Stimulated activated CD8-positive, alpha-beta memory T cell treated with anti-CD3 and anti-CD28 coated beads, Interleukin-12 subunit alpha, Interleukin-12 subunit beta, amount 100 ng/mL, for 4 hours (primary cell): ENCODE measurements at places on chromosomes 4 and X.

- no peak for DNase-seq
These were observed 17.6 kb downstream of the TMEM187 start for GRCh38 chrX:153989973-153990655.

GRCh38 chrX:8946563-8946962, 87.4 kb downstream of the FAM9B start:
- DNase-seq = no peak

DNA sequence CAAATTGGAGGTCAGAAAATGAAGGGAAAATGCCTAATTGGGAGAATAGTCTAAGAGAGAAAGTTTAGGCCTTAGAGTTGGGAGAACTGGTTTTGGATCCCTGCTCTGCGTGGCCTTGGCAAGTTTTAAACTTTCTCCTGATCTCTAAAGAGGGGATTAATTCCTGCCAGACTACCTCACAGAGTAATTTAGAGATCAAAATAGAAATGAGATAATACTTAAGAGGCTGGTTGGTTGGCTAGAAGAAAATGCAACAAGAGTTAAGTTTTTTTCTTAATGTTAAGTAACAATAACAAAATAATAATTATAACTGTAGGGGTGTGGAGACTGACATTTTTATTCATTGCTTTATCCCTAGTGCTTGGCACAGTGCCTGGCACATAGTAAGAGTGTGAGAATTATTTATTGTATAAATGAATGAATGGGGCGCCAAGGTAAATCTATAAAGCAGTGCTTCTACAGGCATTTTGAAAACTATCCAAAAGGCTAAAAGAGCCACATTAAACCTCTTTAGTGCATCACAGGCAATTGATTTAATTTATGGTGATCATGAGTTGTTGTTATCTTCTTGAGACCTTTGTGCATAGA, 160.5 kb downstream of the RASL11B start:
- no peak for DNase-seq

DNA sequence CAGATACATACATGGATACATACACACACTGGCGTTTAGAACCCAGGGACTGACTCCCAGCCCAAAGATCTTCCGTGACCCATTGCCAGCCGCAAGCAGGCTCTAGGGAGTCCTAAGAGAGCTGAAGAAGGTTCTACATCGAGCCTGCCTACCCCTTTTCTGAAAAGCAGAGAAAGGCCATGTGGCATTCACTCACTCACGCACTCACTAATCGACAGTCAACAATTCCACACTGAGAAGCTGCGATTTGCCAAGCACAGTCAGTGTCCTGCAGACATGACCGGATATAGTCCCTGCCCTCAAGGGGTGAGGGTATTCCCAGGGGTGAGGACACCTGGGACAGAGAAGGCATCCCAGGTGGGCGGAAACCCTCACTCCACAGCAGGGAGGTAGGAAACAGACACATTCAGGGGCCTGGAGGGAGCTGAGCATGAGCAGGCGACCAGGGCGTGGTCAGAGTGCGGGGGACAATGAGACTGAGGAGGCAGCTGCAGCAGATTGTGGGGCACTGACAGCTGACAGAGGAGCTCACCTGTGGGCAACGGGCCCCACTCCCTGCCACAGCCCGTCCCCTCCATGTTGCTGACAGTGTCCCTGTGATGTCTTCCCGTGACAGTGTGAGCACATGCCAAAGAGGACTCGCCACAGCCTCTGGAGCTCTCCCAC, 13.2 kb upstream of the MAN2B2 start:
- DNase-seq = no peak

DNA sequence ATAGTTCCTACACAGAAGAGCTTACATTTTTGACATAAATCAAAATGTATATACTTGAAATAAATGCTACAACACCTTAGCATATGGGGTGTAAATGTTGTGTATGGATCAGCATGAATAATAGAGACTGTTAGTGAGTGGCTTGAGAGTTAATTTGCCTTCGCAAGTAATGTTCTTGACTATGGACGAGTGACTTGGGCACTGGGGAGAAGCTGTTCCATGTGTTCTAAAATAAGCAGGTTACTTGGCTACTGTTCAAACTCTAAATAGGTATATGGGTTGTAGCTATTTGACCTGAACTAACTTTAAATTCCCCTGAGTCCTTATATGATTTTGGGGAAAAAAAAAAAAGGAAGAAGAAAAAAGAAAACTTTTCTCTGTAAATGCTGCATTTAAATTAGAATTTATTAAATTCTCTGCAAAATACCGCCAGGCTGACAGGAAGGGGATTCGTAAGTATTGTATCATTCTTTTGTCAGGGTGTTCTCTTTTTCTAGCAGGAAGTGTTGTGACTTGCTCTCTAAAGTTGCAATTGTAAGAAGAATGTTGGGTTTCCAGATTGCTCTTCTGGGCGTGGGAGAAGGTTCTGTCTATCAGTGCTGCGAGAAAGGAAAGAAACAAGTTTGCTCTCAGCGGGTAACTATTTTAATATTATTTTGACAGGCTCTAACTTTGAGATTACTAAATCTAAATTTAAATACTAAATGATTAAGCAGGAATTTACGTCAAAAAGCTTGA, 32.2 kb downstream of the PLS3 start:
- DNase-seq = no peak

- no peak for DNase-seq
These were observed 263.2 kb downstream of the IL15 start for GRCh38 chr4:141899541-141899940.

DNA sequence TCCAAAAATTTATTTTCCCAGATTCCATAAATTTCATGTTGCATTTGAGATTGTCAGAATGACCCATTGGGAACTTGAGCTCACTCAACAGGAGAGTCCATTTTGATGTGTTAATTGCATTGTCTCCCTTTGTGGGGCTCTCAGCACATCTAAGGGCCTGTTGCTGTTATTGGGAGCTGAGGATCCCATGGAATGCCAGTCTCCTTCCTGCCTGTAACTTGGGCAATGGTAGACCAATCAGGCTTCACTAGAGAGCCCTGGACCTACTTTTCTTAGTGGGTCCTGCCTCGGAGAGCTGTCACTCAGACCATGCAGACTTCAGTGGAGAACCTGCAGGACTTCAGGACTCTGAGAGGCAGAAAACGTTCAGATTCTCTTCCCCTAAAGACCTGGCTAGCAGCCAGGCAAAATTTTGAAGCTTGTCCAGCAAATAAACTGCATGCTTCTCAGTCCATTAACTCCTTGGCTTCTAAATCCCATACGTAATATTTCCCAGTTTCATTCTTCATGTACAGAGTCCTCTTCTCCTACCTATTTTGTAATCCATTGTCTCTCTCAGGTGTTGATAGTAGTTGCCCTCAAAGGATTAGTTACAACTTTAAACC, 25.1 kb downstream of the OCRL start:
- DNase-seq = no peak

- DNase-seq = no peak
These were observed 226.3 kb upstream of the VCX3A start for GRCh38 chrX:6761251-6761650.

DNA sequence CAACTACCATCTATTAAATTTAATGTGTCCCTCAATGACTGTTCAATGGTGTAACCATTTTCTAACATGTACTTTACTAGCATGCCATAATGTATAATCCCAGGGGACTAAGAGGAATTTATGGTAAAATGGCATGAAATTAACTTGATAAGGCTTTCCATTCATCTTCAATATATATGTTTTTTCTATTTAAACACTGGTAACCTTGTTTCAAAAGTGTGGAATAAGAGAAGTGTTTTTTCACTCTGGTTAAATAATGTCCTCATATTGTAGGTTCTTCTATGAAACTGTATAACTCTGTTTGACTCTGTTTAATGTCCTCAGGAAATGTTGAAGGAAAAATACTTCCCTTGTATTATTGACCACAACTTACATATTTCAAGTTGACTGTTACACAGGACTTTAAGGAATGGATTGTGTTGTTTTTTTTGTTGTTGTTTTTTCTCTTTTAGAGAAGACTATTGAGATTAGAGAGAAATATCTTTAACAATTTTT, 113.8 kb upstream of the ARSJ start:
- DNase-seq = no peak

- DNase-seq = no peak
These were observed at the start of gene NSUN7 for GRCh38 chr4:40749717-40750460. NSUN7 (plus strand) TSS chr4:40749955; CDS start chr4:40750694, 739 bp downstream.

DNA sequence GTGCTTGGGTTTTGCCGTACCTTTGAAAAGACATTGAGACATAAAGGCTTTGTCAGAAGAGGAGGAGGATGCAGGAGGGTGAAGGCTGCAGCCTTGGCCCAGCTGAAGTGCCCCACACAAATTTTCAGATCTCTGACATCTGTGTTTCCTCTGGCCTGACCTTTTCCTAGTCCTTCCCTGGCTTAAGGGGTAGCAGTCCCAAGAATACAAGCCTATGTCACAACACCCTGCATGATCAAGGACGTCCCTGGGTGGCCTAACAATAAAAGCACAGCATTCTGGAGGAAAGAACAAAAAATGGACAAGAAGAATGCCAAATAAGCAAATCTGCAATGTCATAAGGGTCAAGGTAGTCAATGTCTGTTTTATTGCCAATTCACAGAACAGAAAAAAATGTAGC, 80.8 kb upstream of the FAM9C start:
- DNase-seq = no peak

- DNase-seq = no peak
These were observed 168.6 kb downstream of the MGST2 start for GRCh38 chr4:139834226-139834662.

GRCh38 chr4:123649645-123650391, 253.2 kb downstream of the SPRY1 start:
- no peak for DNase-seq

DNA sequence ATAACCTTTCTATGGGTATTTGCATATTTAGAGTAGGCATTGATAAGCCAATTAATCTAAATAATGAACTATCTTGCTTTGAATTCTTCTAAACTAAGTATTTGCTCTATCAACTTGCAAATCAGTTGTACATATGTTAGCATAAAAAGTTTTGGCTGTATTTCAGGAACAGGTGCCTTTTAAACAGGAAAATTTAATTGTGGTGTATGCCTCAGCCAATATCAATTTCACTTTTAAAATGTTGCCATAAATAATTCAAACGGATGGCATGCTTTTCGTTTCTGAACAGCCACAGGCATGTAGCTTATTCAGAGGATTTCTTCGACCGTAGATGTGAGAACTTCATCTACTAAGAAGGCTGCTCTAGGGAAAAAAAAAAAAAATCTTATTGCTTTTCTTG, 99.9 kb downstream of the DCLK2 start:
- DNase-seq = no peak

GRCh38 chr4:158020176-158020575, 152.6 kb downstream of the GASK1B start:
- no peak for DNase-seq

GRCh38 chrX:95875661-95876060, 809.0 kb upstream of the DIAPH2 start:
- no peak for DNase-seq

DNA sequence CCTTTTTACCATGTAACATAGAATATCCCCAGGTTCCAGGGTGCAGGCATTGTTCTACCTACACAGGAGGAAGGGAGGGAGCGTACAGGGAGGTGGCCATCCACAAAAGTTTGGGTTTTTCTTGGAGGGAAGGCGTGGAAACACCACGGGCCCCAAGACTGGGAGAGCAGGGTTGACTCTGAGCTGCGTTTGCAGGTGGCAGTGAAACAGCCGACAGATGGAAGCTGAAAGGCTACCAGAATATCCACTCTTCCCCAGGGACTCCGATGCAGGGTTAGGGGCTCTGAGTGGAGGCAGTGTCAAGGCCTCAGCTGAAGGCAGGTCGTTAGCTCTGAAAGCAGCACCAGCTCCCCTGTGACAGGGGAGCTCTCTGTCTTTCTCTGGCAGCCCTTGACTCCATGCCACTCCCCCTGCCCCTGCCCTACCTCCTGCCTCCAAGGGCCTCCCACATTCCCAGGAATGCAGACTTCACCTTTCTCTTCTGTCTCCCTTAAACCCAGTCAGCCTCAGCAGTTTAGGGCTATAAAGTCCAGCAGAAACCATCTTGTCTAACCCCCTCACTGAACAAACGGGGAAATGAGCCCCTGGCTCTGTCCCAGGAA, 14.0 kb upstream of the GLOD5 start:
- no peak for DNase-seq

DNA sequence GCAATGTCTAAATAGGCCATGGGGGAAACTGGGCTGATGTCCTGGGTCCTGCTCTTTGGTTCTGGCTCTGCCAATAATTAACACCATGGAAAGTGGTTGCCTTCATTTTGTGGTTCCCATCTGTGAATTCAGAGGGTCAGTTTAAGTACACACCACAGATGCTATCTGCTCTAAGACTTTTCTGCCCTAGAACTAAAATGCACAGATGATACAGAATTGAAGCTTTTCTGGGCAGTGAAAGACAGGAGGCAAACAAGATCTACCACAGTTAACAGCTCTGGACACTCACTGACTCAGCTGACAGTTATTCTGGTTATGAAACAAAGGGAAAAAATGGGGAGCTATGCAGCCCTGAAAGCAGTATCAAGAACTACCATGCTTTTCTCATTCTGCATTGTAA, 37.3 kb downstream of the APBB2 start:
- DNase-seq = no peak

DNA sequence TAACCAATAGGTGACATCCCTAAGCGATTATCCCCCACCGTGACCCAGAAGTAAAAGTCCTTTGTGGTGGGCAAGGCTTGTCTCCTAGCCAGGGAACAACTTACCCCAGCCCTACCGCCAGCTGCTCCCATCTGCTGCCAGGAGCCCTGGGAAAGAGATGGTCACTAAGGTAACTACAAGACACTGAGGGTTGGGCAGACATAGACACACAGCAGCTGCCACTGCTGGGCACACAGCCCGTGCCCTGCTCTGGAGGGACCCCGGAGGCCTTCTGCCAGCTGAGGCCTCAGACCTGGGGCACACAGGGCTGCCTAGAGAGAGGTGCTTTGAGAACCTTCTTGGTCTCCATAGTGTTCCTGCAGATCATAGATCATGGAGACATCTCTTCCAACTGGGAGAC, 53.0 kb upstream of the PROM1 start:
- DNase-seq = no peak

GRCh38 chrX:86171366-86171765, 23.1 kb downstream of the DACH2 start:
- no peak for DNase-seq

DNA sequence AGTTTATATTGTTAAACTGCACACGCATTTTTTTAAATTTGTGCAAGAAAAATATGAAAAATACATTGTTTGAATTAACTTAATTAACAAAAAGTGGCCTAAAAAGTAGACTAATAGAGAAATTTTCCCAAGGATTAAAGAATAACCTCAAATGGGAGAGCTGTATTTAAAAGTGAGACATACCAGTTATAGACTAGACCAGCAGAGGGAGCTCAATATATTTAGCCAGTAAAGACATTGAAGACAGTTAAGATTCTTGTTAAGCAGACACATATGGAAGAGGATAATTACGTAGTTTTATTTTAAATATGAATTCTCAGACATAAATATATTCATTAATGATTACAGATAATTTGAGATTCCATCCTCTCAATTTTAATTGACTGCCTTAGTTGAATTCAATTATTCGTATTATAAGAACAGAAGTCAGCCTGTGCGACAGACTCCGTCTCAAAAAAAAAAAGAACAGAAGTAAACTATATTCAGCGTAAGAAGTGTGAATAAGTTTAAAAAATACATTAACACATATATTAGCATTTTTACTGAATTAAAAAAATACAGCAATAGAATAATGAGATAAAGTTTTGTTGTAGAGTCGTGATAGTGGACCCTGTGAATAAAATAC, 64.8 kb downstream of the GLRA3 start:
- no peak for DNase-seq

- no peak for DNase-seq
These were observed 37.1 kb downstream of the RWDD4 start for GRCh38 chr4:183621875-183622274.
